ENCODE measurements at places on chromosomes 2 and 18.

DNA sequence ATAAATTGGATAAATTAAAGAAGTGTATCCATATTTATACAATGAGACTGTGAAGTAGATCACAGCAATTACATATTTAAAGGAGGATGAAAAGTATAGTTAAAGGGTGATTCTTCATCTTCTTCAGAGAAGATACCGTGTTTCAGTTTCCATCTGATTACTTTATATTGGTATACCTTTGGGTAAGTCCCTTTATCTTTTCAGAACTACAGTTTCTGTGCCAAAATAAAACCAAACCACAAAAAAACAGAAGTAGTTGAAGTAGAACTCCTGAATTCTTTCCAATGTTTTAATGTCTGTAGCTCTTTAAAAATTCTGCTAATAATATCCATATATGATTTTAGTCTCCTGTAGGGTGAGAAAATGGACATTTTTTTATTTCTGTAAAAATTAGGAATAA lies 231.2 kb upstream of the LINC00305 start:
- DNase-seq, result no peak

GRCh38 chr2:113806217-113806913 lies 49.9 kb upstream of the SLC35F5 start:
- no peak for DNase-seq

DNA sequence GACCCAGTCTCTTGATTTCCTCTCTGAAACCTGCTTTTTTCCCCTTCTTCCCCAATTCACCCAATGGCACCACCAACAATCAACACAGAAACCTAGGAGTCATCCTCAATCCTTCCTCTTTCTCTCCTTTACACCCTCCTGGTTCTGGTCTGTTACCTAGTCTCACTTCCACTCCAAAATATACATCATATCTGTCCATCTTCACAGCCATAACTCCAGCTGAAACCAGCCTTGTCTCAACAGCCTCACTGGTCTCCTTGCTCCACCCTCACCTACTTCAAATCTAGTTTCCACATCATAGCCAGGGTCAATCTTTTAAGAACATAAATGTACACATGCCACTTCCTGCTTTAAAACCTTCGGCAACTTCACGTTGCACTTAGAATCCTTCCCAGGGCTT lies 11.8 kb upstream of the TWSG1 start:
- DNase-seq, result no peak

GRCh38 chr18:28175930-28176697 lies 816 bp downstream of the CDH2 start:
- no peak for DNase-seq

GRCh38 chr18:31801078-31801477 lies 40.4 kb upstream of the SLC25A52 start:
- DNase-seq, result no peak

DNA sequence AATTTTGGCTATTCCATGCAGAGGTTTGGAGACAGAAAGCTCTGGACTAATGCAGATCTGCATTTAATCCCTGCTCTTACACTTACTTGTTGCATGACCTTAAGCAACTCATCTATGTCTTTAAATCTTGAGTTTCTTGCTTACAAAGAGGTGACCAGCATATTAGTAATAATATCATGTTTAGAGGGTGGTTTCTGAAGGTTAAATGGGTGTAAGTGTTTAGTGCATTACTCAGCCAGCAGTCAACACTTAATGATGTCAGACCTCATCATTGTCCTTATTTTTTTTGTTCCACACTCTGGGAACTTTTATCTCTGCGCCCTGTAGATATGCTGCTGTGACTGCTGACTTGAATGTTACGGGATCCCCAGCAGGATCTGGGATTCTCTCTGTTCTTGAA lies 1.7 kb downstream of the IL1RL1 start:
- no peak for DNase-seq

GRCh38 chr2:41741951-41742595 lies 305.7 kb upstream of the PKDCC start:
- DNase-seq, result no peak

DNA sequence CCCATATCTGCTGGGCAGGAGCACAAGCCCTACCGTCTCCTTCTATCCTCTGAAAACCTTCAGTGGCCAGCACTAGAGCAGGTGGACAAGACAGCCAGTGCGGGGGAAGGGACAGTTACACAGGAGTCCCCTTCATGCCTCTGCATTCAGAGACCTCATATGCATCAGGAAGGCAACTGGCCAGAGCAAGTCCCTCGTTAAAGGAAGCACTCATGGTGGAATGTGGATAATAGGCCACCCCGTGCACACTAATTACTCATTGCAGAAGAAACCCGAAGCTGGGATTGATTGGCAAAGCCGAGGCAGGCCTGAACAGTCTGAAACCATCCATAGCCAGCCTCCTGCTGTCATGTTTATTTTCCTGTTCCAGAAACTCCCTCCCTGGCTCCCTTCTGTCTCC lies 11.2 kb downstream of the KIAA2012 start:
- no peak for DNase-seq

DNA sequence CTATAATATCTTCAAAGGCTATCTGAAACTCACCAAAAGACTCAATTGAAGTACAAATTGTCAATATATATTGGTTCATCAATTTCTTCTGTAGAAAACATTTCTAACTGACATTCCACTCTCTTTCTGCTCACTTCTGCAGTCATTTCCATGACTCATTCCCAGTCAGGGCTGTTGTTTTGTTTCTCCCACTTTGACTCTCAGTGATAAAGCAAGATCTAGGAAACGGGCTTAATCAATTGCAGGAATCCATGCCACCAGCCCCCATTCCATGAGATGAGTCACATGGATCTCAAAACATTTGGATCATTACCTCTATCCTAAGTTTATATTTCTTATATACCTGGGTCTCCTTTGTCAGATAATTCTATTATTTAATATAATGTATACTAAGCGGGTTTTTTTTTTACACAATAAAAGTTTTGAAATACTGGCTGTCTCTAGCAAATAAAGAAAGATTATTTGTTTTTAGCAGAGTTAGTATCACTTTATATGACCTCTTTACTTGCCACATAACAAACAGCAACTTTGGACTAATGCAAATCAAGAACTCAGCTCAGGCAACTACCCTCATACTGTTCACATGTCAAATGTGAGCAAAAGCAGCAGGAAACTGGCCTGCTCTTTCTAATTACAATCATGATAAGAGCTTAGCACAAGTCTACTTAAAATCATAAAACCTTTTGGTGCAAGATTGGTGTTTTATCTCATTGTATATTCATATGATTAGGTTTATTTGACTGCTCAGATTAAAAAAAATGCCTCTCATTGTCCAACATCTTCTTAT lies 251.1 kb upstream of the PIK3C3 start:
- no peak for DNase-seq

GRCh38 chr2:71850306-71850801 lies 297.3 kb downstream of the CYP26B1 start:
- DNase-seq, result no peak

GRCh38 chr2:124283096-124283495 lies 258.0 kb downstream of the CNTNAP5 start:
- no peak for DNase-seq

- DNase-seq, result no peak
These were observed 41.4 kb downstream of the AOX1 start for GRCh38 chr2:200627110-200627770.

- no peak for DNase-seq
These were observed 90.3 kb downstream of the COX7A2L start for GRCh38 chr2:42270757-42271156.

DNA sequence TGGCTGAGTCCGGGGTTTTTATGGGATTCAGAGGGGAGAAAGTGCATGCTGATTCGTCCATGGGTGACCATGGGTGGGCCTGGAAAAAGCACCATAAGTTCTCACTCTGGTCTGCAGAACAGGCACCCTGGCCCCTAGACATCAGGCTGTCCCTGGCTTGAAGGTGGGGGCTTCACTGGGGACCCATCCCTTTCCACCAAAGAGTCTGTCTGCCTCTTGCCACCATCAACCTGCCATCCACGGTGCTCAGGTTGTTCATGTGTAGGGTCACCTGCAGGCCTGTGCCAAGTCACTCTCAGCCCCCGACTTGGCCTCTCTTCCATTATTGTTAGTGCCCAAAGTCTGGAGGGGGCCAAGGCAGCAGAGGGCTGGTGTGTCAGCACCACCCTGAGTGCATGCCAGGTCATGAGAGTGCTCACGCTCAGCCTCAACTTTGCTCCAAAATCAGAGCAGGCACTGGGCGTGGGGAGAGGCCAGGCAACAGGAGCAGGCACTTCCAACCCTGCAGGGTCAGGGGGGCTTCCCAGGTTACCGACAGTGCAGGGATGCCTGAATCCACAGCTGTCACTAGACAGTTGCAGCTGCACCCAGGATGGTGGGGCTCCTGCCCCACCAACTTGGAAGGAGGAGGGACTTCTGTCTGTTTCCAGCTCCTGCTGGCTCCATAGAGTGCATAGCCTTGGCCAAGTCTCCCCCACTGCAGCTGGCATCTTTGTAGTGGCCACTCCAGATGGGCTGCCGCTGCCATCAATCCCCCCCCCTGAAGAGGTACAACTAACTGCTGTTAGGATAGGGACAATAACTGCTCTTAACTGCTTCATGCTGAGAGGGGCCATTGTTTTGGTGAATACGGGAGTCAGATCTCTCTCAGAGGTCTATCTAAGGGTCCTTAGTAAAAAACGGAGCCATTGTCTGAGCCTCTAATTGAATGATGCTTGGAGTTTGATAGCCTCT lies 209.3 kb downstream of the AKAIN1 start:
- DNase-seq, result no peak

GRCh38 chr2:27453968-27454367 lies 11.8 kb downstream of the KRTCAP3 start:
- no peak for DNase-seq

DNA sequence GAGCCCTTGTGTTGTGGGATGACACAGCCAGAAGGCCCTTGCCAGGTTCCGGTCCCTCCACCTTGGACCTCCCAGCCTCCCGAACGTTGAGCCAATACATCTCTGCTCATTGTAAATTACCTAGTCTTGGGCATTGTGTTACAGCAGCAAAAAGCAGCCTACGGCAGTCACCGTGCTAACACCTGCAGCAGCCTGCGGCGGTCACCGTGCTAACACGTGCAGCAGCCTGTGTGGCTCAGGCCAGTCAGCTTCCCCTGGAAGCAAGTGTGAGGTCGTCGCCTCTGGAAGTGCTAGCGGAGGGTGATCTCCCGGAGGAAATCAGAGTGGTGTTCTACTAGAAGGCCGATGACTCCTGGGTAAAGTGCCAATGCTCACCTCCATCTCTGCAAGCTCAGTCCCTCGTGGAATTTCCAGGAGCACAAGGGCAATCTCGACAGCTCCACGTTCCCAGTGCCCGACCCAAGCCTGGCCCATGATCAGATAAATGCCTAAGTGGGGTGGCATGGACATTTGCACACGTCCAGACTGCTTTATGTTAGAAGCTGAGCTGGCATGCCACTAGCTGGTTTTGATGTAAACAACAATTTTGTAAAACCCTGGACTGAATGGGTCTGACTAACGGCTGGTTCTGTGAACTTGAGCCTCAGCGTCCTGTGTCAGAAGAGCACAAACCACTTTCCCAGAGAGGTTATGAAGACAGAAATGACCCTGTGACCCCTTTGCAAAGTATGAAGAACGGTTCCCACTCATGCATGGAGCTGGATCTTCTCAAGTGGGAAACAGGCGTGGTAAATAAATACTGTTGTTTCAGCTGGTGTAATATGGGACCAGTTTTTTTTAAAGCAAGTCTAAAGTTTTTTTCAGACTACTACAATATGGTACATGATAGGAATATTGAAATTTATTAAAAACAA lies 11.4 kb upstream of the CNDP1 start:
- no peak for DNase-seq

DNA sequence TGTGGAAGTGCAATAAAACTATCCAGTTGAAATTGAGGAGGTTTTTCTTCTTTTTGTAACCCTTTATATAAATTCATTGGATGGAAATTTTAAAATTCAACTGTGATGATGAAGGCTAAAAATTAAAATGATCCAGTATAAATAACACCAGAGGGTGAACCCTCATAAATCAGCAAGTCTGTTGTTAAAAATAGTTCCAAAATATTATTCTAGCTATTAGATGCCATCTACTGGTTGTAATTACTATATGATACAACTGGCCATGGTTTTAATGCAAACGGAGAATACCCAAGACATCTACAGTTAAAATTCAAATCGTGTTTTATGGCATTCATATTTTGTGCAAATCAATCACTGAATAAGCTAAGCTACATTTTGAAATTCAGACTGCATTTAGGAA lies 53.8 kb downstream of the TMEM200C start:
- no peak for DNase-seq

GRCh38 chr2:98649135-98649991 lies 41.0 kb downstream of the UNC50 start:
- DNase-seq, result peak; percentile 82

- no peak for DNase-seq
These were observed 585 bp downstream of the ABCA12 start for GRCh38 chr2:215137741-215138340.

GRCh38 chr2:23359631-23360567 lies 25.1 kb upstream of the KLHL29 start:
- no peak for DNase-seq

- no peak for DNase-seq
These were observed 122.8 kb downstream of the LYPD1 start for GRCh38 chr2:132547090-132547687.

GRCh38 chr2:62347563-62348270 lies 151.8 kb downstream of the B3GNT2 start:
- no peak for DNase-seq

- DNase-seq, result no peak
These were observed 11.4 kb downstream of the KCNIP3 start for GRCh38 chr2:95308426-95308990.
